ENCODE measurements at places on chromosomes 12 and 14. TPM values are rescaled to one million over a fixed set of nuclear protein-coding genes. Genes with fewer than 3 reads are reported as not detected.

DNA sequence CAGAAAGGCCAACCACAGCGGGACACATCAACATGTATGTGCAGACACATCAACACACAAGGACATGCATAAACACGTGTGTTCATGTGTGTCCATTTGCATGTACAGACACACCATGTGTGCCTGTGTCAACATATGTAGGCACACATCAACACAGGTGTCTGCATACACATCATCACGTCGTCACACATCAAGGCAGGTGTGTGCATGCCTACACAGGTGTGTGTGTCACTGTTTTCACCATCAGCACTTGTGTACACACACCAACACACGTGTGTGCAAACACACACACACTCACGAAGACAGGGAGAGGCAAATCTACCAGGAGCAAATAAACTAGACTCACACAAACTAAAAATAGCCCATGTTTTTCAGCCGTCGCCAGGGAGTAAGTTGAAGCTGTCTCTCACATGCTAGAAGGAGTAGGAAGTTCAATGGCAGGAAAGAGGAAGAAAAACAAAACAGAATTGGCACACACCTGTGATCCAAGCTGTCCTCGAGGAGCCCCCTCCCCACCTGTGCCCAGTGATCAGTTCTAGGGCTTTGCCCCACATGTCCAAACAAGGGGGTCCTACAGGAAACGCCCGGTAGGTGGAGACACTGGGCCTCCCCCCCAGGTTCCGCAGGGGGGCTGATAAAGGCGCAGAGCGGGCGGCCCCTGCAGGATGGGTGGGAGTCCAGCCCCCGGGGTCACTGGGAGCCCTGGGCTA lies 7.4 kb downstream of the SCARB1 start:
- H3K4me1 ChIP-seq = peaks cover 15% of the 10 kb centered on the region
- H3K36me3 ChIP-seq = no peaks in the 10 kb centered on the region
- no peak for DNase-seq
- no peak overlapping the region for H3K27ac ChIP-seq

- peaks cover 38% of the 10 kb centered on the region for H3K4me1 ChIP-seq
- no peaks in the 10 kb centered on the region for H3K36me3 ChIP-seq
- no peak for DNase-seq
- H3K27ac ChIP-seq = peak overlapping the region; percentile 99
- peak overlapping the region; percentile 83 for H3K4me3 ChIP-seq
Measured at GRCh38 chr12:47821346-47821706, 1.6 kb upstream of the HDAC7 start.

DNA sequence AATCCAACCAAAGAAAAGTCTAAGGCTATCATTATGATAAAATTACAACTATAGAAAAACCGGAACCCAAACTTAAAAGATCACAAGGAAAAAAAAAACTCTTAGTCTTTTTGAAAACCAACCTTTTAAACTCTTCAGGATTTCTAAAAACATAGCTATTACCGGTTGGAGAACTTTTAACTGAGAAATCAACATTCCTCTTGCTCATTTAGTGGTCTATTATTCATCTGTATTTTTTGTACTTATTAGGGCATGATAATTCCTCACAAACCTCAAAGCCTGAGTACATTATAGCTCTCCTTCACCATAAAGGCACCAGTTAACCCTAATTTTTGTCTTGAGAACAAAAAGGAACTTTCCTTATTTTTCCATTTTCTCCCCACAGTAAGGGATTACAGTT lies 10.4 kb downstream of the LUM start:
- H3K27me3 ChIP-seq = no peaks in the 10 kb centered on the region
- H3K4me1 ChIP-seq = peaks cover 2% of the 10 kb centered on the region
- H3K27ac ChIP-seq = no peak overlapping the region
- DNase-seq = no peak

DNA sequence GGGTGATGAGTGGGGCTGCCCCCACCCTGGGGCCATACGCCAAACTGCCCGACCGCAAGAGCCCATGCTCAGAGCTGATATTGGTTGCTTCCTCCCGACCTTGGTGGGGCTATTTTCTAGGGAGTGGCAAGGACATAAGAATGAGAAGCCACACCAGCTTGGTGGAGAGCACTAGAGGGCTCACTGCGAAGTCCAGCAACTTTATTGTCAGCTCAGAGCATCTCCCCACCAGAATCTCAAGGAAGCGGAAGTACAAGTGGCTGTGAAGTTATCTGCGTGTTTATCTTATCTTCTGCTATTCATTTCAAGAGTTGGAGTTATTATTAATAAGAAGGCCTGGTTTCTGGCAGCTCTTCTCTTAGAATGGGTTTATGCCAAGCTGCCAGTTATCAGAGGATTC lies 4.9 kb upstream of the PLXNC1 start:
- no peak overlapping the region for H3K4me3 ChIP-seq
- H3K4me1 ChIP-seq = peaks cover 2% of the 10 kb centered on the region
- H3K27ac ChIP-seq = no peak overlapping the region
- no peaks in the 10 kb centered on the region for H3K36me3 ChIP-seq
- peaks cover 24% of the 10 kb centered on the region for H3K27me3 ChIP-seq

GRCh38 chr12:55051197-55051947 lies 31.6 kb downstream of the NEUROD4 start:
- peaks cover 2% of the 10 kb centered on the region for H3K27me3 ChIP-seq
- H3K27ac ChIP-seq = no peak overlapping the region
- H3K4me3 ChIP-seq = no peak overlapping the region
- no peaks in the 10 kb centered on the region for H3K4me1 ChIP-seq
- no peak for DNase-seq
- no peaks in the 10 kb centered on the region for H3K36me3 ChIP-seq

- no peaks in the 10 kb centered on the region for H3K4me1 ChIP-seq
- H3K4me3 ChIP-seq = no peak overlapping the region
- DNase-seq = no peak
Measured at GRCh38 chr14:101055776-101056374, 152.4 kb upstream of the RTL1 start.

- H3K27ac ChIP-seq = peak overlapping the region; percentile 56
- H3K36me3 ChIP-seq = no peaks in the 10 kb centered on the region
- peaks cover 5% of the 10 kb centered on the region for H3K4me1 ChIP-seq
- H3K4me3 ChIP-seq = no peak overlapping the region
- no peaks in the 10 kb centered on the region for H3K27me3 ChIP-seq
- peak; percentile 90 for DNase-seq
Measured at GRCh38 chr14:103546652-103547454, 15.6 kb downstream of the BAG5 start.

GRCh38 chr14:92558319-92558718 lies 44.7 kb downstream of the RIN3 start:
- no peaks in the 10 kb centered on the region for H3K36me3 ChIP-seq
- H3K27me3 ChIP-seq = no peaks in the 10 kb centered on the region
- no peak overlapping the region for H3K27ac ChIP-seq

DNA sequence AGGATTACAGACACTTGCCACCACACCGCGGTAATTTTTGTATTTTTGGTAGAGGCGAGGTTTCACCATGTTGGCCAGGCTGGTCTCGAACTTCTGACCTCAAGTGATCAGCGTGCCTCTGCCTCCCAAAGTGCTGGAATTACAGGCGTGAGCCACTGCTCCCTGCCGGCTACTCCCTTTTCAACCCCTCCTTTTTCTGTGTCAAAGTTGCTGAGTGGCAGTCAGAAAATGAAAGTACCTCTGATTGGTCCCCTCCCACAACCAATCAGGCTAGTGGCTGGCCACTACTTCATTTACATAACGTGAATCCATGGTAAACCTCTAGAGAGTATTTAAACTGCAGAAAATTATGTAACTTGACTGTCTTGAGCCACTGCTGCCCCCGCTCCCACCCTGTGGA lies 5.9 kb downstream of the RESF1 start:
- no peaks in the 10 kb centered on the region for H3K27me3 ChIP-seq
- H3K36me3 ChIP-seq = peaks cover 89% of the 10 kb centered on the region
- peak overlapping the region; percentile 80 for H3K27ac ChIP-seq
- H3K4me1 ChIP-seq = peaks cover 31% of the 10 kb centered on the region
- DNase-seq = no peak

CLEC12A gene
- not detected for total RNA-seq

PLEK2 gene
- total RNA-seq = 0.67 TPM

VRTN gene
- 1.5 TPM for total RNA-seq

FOXG1 gene
- 1.2 TPM for total RNA-seq

RNASE1 gene
- 4.5 TPM for total RNA-seq

LRTM2 gene
- 0.48 TPM for total RNA-seq

NGB gene
- not detected for total RNA-seq

MEG3 gene
- 31.0 TPM for total RNA-seq

C3AR1 gene
- total RNA-seq = not detected

CLEC1A gene
- total RNA-seq = not detected

IRAK3 gene
- 0.02 TPM for total RNA-seq

Data from progenitor cell of endocrine pancreas (in vitro differentiated cells).